ENCODE measurements at places on chromosomes 13 and 19.

DNA sequence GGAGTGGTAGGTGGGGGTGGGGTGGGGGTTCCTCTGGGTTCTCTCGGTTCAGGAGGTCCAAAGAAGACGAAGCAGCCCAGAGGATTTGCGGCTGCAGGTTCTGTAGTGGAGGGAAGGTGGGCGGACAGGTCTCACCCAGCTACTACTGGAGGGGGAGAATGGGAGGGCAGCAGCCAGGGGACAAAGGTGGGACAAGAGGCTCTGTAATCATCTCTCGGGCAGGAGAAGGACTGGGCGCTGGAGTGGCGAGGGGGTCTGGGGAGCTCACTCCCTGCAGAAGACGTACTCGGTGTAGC is 1.4 kb downstream of the KCTD12 start:
- DNase-seq = no peak

GRCh38 chr19:52600639-52601024 is 30.5 kb downstream of the ZNF701 start:
- no peak for DNase-seq

DNA sequence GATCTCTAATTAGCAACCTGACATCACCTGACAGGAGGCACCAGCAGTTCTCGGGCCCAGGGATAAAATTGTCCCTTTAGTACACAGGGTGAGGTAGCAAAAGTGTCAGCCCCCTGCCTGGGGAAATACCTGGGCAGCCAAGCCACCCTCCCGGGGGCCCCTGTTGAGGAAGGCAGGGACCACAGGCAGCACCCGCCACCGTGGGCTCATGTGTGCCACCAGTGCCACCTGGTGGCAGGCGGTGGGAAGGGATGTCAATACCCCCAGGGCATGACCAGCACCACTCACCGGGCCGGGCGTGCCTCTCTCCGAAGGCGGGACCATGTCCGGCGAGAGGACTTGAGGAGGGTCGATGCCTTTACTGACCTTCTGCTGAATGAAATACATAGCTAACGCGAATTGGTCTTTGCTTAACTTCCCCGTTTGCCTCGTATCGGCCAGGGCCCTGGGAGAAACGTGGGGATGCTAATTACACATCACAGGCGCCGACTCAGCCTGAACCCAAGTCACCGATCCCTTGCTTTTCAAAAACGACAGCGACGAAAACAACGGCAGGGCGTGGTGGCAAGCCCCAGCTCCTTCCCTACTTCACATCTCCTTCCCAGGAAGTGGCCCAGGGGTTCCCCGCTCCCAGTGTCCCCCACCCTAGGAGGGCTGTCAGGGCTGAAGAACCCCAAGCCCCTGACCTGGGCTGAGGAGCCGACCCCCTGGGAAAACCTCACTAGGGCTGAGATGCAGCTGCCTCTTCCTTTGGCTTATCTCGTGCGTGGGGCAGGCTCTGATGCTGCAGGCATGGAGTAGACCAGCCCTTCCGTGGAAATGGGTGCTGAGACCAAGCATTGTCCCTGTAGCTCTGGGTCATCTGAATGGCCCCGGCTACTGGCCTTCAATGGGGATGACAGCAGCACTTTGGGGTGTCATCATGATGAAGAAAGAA is 53.8 kb downstream of the EPS15L1 start:
- peak; percentile 48 for DNase-seq

DNA sequence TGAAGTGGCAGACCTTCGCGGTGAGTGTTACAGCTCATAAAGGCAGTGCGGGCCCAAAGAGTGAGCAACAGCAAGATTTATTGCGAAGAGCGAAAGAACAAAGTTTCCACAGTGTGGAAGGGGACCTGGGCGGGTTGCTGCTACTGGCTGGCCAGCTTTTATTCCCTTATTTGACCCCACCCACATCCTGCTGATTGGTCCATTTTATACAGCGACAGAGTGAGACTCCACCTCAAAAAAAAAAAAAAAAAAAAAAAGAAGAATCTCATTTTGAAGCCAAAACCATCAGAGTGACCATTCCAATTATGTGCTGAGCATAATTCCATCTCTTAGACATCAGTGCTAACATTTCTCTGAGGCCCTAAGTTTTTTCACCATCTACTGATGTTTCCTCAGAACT is 1.9 kb upstream of the ZNF552 start:
- DNase-seq = no peak

- DNase-seq = no peak
Measured at GRCh38 chr19:4622695-4623421, 16.5 kb upstream of the TNFAIP8L1 start.

DNA sequence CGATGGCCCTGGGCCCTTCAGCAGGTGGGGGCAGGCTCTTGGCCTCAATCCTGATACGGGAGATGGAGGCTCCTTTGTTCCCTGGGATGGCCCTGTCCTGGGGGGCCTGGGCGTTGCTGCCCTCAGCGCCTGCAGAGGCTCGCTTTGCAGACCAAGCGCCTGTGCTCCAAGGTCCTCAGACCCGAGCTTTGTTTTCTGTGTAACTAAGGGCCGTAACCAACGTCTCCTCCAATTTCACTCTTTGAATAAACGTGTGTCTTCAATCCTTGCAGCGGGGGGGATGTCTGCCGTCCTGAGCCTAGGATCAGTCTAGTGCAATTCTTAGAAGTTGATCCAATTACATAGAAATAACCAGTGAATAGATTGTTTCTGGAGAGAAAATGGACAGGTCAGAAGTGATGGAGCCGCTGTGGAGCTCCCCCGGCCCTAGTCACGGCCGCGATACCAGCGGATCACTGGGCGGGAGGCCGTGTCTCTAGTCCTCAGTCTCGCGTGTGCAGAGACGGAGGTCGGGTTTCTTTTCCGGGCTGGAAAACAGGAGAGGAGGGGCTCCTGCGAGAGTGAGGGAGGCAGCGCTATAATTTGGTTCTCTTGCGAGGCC is 5.3 kb downstream of the PTBP1 start:
- DNase-seq = no peak

DNA sequence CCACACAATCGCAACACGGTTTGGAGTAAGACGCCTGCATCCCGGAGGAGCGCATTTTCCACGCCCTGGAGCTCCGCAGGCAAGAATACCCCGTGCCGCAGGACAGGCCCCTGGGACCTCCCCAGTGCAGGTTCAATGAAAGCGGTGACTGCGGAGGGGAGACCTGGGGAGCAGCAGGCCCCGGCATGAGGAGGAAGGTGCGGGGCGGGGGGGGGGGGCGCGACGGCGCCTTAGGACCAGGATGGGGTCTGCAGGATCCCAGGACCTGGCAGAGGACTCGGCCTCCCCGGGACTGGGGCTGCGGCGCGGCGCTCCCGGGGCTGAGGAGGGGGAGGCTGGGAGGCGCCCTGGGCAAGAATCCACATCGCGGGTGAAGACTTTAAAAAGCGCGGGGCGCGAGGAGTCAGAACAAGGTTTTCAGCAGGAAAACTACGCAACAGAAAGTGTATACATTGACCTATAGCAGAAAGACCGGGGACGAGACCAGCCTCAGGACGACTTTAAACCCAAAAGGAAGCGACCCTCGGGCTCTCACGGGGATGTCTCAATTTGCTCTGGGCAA is 432 bp downstream of the ZNF611 start:
- no peak for DNase-seq

Measured in stimulated activated CD8-positive, alpha-beta memory T cell treated with anti-CD3 and anti-CD28 coated beads, Interleukin-7, amount 100 ng/mL, for 1 hour (primary cell).